ENCODE measurements at places on chromosomes 11 and 22.

DNA sequence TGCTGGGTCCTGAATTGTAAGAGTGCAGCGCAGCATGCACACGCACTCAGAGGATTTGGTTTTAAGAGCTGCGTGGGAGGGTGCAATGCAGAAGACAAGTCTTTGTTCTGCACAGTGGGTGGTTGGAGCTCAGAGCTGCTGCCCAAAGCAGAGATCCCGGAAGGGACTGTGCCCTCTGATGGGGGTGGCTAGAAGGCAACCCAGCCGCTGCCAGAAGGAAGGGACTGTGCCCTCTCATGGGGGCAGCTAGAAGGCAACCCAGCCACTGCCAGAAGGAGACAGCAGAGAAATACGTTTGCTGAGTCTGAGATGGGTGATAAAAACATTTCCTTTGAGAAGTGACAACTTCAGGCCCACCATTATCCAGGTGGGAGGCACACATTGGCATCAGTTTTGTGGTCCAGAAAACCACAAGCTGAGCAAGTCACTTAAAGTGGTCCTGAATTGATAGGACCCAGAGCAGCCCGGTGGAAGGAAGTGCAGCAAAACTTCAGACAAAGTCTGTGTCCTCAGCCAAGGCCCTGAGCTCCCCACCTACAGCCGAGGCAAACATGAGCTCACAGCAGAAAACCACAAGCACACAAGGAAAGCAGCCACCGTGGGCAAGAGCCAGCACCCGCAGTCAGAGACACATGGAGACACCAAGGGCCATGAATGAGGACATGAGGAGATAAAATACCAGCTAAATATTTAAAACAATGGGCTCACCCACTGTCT, 4.3 kb downstream of the KRTAP5-6 start:
- DNase-seq, result no peak

GRCh38 chr11:60910281-60910687, 3.7 kb upstream of the TMEM109 start:
- DNase-seq, result no peak

GRCh38 chr22:45893516-45893915, 83.4 kb downstream of the WNT7B start:
- DNase-seq, result no peak

- DNase-seq, result peak; percentile 79
Observed at GRCh38 chr11:130448416-130449309, at the start of gene ADAMTS15. Gene ADAMTS15 (plus strand): TSS chr11:130448645. CDS start chr11:130448974, 329 bp downstream.

DNA sequence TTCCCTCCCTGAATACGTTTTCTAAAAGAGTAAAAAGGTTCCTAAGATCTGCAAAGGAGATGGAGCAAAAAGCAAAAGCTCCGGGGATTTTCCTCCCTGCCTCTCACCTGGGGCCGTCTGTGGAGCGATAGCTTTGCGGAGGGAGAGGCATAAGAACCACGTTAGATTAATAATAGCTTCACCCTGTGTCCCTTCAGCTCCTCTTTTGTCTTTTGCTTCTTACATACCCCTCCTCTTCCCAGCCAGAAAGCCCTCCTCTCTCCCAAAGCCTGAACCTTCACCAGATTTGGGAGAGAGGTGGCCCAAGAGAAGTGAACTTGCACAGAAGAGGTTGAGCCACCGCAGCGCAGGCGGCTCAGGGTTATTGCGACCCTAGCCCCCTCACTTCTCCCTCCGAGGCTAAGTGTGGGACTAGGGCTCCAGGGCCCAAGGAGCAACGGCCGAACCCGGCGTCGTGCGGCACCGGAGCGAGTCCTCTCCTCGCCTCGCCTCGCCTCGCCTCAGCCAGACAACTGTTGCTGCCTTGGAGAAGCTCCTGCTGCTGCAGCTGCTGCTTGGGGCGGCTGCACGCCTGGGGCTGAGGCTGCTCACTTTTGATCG, 97.6 kb upstream of the HSD17B12 start:
- no peak for DNase-seq

DNA sequence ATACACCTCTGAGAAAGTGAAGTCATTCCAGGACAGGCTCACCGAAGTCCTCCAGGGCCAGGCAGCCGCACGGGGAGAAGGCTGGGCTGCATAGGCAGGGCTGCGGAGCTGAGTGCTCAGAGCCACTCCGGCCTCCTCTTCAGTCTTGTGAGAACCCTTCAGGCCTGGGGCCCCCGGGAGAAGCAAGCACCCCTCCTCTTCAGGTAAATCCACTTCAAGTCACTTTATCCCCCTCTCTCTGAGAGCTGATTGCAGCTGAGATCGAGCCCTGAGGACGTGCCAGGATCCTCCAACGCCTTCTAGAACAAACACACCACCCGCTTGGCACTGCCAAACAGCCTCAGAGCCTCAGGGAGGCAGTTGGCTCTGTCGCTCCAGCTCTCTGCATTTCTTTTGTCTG, 1526.3 kb downstream of the BRD1 start:
- DNase-seq, result no peak

GRCh38 chr11:17743026-17743807, 8.6 kb downstream of the KCNC1 start:
- no peak for DNase-seq

GRCh38 chr11:77375107-77375506, 73.6 kb upstream of the GDPD4 start:
- DNase-seq, result no peak

GRCh38 chr11:78341841-78342240, 75.8 kb downstream of the GAB2 start:
- no peak for DNase-seq

GRCh38 chr11:68315171-68315920, 3.0 kb downstream of the LRP5 start:
- peak; percentile 49 for DNase-seq

DNA sequence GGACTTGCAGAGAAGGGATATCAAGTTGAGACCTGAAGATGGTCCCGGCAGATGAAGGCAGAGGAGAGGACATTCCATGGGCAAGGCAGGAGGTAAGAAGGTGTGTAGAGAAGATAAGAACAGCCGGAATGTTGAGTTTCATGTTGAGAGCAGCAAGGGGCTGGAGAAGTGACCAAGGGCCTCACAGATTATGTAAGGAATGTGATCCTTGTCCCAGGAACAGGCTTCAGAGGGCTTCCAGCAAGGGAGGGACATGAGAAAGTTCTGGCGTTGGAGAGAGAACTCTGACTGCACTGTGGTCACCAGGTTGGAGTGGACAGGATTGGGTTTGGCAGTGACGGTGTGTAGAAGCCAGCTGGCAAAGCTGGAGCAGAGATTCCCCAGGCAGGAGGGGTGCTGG, 27.6 kb upstream of the PPFIA1 start:
- no peak for DNase-seq

- DNase-seq, result no peak
Observed at GRCh38 chr11:120499088-120499487, 12.5 kb upstream of the GRIK4 start.

DNA sequence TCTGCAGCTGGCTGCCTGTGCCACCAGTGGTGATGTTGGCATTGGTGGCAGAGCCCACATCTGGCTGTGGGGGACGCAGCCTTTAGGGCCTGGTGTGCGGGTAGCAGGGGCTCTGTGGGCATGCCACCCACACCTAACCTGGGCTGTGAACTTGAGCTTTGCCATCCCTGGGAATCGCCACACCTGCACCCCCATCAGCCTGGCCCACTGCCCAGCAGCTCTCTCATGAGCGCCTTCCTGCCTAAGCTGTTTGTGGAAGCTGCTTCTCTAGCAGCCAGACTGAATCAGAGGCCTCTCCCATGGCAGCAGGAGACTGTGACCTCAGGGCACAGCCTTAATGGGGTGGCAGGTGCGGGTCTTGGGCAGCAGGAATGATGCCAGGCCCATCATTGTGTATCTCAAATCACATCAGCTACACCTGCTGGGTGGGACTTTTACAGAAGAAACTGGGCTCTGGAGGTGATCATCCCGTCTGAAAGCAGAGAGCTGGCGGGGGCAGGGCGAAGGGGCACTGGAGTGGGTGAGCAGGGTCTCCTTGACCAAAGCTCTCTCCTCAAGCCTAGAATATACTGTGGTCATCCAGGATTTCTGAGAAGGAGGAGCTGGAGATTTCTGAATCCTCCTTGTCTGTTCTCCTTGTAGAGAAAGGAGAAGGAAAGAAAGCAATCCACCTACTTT, 17.8 kb upstream of the CARS1 start:
- DNase-seq, result peak; percentile 5

DNA sequence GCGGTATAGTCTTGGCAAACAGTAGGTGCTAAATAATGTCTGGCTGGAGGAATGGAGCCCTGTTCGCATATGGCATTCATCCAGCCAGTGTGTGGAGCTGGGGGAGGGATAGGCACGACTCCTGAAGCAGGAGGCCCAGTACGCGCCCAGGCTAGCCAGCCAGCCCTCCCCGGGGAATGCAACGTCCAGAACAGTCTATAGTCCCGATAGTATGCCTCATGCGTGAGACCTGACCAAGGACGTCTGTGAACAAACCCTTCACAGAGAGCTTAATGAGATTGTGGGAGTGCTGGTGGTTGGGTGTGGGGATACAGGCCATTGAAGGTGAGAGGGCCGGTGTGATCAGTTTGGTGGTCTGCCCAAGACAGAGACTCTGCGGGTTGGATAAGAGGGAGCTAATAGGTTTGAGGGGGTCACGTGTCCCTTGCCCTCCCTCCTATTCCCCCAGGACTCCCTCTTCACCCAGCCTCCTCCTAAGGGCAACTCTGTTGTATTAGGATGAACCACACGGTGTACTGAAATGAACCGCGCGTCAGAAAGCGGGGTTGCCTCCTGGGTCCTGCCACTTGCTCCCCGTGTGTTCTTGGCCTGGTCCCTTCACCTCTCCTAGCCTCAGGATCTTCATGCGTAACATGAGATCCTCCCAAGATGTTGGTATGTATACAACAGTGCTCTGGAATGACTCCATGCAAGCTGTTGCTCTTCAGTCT, 987 bp upstream of the GRIK4 start:
- DNase-seq, result no peak

- DNase-seq, result no peak
Observed at GRCh38 chr11:73384872-73385689, 8.9 kb downstream of the RELT start.

GRCh38 chr11:73121692-73122091, 20.4 kb downstream of the FCHSD2 start:
- DNase-seq, result no peak

DNA sequence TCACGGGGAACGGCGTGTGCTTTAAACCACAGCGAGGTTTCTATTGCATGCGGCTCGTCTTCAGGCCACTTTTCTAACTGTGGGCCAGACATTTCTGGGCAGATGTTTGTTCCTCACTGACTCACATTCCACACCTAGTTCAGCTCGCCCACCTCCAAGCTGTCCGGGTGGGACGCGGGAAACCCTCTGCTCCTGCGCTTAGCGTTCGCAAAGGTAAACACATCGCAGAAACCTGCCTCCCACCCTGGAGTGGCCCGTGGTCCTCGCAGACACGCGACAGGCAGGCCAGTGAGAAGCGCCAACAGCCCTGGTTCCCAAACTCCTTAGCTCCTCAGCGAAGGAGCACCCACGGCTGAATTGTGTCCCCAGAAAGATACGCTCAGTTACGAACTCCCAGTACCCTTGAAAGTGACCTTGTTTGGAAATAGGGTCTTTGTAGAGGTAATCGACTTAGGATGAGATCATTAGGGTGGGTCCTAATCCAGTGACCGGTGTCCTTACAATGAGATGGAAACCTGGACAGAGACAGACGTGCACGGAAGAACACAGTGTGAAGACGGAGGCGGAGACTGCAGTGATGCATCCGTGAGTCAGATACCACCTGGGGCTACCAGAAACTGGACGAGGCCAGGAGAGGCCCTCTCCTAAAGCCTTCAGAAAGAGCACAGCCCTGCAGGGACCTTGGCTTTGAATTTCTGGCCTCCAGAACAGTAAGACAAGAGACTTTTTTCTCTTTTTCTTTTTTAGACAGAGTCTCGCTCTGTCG, 82.7 kb downstream of the CELSR1 start:
- peak; percentile 26 for DNase-seq

DNA sequence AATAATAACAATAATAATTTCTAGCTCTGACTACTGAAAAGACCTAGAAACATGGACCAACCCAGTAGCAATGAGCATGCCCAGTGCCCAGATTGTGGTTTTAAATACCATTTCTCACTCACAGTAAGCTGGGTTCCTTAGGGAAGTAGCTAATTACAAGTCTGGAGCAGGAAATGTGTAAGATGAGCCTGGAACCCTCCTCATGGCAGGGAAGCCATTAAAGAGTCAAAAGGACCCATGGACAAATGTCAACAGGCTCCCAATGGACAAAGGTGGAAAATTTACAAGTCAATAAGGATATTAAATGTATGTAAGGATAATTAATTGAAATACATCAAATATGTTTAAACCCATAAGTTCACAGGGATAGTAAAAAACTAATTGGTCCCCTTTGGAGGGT, 10.6 kb upstream of the CSNK2A3 start:
- no peak for DNase-seq

GRCh38 chr22:47030881-47031627, 268.6 kb downstream of the TBC1D22A start:
- DNase-seq, result no peak

- peak; percentile 42 for DNase-seq
Observed at GRCh38 chr22:36384766-36385481, 2.8 kb downstream of the MYH9 start.

DNA sequence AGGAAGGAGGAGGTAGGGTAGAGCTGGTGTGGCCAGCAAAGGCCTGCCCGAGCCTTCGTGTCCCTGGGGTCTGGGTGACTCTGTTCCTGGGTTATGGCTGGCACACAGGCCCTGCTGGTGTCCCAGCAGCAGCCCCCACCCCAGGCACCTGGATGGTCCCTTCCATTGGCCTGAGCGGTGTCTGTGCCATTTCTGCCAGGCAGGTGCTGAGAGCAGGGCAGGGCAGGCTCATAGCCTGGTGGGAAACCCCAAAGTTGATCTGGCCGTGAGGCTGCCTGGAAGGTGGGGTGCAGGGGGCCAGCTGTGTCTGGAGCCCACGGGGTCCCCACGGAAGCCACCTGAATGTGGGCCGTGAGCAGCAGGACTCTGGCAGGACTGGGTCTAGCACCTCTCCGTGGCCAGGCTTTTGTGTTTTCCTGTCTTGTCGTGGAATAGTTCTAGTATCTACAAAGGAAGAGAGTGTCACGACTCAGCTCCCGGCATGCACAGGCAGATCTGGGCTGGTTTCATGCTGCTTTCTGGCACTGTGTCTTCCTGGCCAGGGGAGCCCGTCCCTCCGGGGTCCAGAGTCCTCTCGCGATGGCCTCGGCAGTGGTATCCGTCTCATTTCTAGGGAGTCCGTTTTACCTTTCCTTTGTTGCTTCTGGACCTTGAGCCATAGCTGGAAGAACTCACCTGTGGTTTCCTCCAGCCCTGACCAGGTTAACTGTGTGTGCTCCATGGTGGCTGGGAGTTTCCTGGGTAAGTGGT, 83.7 kb downstream of the KCNQ1 start:
- DNase-seq, result no peak

- no peak for DNase-seq
Observed at GRCh38 chr22:42412744-42413333, 19.4 kb downstream of the NFAM1 start.
